ENCODE measurements at places on chromosomes 12 and 14. TPM values are rescaled to one million over a fixed set of nuclear protein-coding genes. Genes with fewer than 3 reads are reported as not detected.
A peak's percentile ranks its signal among the peaks of the same experiment; 100 is the strongest.

Gene ASPG
- polyA plus RNA-seq: not detected

Gene C3AR1
- polyA plus RNA-seq: 0.62 TPM

- DNase-seq: no peak
Measured at GRCh38 chr12:18676996-18677588, 60.7 kb downstream of the PLCZ1 start.

Gene KLRB1
- 1.9 TPM for polyA plus RNA-seq

DNA sequence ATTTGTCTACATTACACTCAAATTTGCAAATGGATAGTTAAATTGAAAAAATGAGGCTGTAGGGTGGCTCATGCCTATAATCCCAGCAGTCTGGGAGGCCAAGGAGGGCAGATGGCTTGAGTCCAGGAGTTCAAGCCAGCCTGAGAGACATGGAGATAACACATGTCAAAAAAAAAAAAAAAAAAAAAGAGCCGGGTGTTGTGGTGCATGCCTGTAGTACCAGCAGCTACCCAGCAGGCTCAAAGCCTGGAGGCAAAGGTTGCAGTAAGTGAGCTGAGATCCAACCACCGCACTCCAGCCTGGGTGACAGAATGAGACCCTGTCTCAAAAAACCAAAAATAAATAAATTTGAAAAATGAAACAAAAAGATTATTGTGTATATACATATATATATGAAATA is 119.9 kb upstream of the MGAT4C start:
- DNase-seq: no peak

GRCh38 chr14:75290851-75291250 is 12.2 kb downstream of the FOS start:
- no peak for DNase-seq

- DNase-seq: no peak
Measured at GRCh38 chr14:76846331-76847047, 20.3 kb downstream of the LRRC74A start.

- DNase-seq: no peak
Measured at GRCh38 chr12:117038919-117039318, 60.3 kb downstream of the TESC start.

- no peak for DNase-seq
Measured at GRCh38 chr14:99522025-99522401, 40.8 kb downstream of the CCNK start.

DNA sequence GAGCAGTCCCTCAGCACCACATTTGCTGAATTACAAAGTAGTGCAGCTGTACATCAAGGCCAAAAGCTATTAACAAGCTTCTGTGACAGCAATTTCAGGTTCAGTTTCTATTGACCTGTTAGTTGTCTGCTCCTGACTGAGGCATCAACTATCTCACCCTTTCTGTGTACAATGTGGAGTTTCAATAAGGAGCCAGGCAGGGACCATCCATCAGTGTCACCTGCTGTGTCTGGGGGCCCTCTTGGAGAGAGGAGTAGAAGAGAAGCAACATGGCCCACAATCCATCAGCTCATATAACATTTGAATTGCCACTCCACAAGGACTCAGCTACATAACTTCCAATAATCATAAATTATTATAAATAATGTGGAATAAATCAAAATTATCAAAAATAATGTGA is 72.3 kb upstream of the CCDC196 start:
- no peak for DNase-seq

DNA sequence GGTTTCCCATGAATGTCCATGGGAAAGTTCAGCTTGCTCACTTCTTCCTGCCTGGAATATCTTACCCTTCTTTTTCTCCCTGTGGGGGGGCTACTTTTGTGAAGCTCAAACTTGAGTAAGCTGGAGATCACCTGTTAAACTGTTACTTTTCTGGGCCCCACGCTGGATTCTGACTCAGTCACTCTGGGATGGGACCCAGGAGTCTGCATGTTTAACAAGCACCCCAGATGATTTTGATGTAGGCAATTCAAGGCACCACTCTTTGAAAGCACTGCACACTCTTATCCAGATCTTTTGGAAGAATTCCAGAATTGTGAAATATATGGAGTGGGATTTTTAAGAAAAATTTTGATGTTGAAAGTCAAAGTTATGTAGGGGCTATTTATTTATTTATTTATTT is 46.3 kb upstream of the IGF1 start:
- DNase-seq: no peak

Gene OR4K1
- polyA plus RNA-seq: not detected

Gene BEST3
- polyA plus RNA-seq: not detected

DNA sequence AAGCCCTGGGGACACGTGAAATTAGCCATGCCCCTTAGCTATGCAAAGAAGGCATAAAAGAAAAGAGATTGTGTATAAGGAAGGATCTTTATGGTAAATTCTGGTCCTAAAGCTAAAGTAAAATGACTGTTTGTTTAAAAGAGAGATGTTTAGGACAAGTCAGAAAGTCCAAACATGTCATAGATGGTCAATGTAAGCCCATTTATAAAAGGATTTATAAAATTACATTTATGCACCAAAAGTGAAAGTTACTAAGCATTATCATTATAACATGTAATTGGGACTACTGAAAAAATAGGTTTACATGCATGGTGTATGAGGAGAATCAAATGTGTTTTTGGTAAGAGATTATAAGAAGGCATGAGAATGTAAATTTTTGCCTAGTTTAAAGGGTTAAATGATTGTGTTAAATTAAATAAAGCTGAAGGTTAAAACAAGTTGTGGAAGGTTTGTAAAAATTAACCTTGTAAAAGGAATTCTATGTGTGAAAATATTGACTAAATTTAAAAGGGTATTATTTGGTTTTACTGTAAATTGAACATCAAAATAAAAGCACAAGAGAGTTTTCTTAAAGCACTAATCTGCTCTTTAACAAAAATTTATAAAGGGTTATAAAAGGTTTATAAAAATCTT is 50.4 kb upstream of the TSPAN8 start:
- DNase-seq: no peak

GRCh38 chr12:46546634-46547273 is 174.2 kb upstream of the SLC38A2 start:
- no peak for DNase-seq

Gene CLEC4C
- polyA plus RNA-seq: not detected

Gene SYNDIG1L
- not detected for polyA plus RNA-seq

DNA sequence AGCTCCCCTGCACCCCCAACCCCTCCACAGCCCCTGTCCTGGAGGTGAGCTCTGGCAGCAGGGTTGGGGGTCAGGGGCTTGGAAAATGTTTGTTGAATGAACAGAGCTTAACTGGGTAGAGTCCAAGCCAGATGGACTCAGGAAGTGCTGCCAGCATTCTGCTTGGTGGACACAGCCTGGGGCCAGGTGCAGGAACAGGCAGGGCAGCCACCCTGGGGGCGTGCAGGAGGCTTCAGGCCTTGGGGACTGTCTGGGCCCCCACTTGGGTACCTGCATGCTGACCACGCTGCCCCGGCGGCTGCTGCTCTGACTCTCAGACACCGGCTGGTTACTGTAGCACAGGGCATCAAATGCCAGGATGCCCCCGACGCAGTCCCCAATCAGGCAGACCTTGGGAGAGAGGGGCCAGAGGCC is 15.7 kb downstream of the ARL6IP4 start:
- DNase-seq: no peak

- peak; percentile 16 for DNase-seq
Measured at GRCh38 chr12:99043319-99043914, 398.3 kb downstream of the APAF1 start.

GRCh38 chr12:108568338-108569154 is 6.2 kb downstream of the ISCU start:
- DNase-seq: peak; percentile 92

DNA sequence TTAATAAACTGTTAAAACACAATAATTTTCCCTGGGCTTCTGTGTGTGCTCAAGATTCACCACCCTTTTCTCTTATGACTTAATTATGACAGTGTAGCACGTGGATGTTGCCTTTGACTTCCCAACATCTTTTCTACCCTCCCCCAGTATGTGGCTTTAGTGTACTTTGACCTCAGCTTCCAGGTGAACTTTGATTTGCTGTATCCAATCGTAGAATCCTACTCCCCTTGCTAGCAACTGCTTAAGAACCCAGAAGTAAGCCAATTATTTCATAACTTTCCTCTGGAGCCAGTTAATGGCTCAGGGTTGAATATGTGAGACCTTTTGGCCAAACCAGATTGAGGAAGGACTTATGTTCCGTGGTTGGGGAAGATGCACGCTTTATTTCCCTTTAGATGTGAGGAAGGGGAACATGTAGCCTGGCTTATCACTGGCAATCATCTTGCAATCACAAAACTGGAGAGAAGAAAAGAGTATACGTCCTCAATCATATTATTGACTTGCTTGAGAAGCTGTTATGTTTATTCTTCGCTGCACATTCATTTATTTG is 259.6 kb upstream of the ATP2B1 start:
- no peak for DNase-seq

GRCh38 chr14:71163050-71163841 is 256.0 kb downstream of the PCNX1 start:
- no peak for DNase-seq

DNA sequence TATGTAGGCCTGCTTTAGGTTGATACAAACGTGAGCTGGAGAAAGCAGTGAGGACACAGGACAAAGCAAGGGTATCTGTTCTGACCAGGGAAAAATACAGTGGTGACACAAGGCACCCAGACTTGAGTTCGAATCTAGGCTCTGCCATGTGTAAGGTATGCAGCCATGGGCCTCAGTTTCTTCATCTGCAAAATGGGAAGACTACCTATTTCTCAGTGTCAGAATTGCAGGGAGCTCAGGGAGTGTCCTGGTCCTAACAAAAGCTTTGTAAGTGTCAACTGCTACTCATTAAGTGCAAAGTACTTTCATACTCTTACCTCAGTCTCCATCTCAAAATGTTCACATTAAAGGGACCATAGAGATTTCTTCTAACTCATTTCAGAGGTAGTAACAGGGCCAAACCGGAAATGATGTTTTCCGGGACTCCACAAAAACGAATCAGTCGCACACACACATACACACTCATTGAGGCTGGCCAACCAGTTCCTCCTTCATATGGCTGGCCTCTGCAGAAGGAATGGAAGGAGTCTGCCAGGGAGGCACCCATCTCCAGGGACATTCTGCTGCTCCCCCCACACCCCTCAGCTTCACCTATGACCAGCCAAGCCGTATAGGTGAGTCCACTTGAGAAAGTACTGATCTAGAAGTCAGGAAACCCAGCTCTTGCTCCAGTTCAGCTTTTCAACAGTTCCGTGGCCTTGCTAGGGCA is 7.8 kb downstream of the CTDSP2 start:
- peak; percentile 28 for DNase-seq

Gene DYNLL1
- polyA plus RNA-seq: 197 TPM

DNA sequence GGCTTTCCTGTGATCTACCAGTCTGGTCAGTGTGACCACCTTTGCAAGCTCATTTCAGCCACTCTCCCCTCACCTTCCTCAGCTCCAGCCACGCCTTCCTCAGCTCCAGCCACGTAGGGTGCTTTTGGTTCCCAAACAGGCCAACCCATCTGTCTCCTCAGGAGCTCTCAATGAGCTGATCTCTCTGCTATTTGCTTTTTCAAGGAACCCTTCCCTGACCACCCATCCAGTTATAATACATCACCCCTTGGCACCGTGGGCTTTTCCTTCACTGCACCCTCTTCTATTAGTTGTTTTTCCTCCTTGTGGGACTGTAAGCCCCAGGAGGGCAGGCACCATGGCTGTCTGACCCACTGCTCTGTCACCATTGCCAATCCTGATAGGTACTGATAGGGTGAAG is 2.3 kb upstream of the PRKCH start:
- DNase-seq: no peak

DNA sequence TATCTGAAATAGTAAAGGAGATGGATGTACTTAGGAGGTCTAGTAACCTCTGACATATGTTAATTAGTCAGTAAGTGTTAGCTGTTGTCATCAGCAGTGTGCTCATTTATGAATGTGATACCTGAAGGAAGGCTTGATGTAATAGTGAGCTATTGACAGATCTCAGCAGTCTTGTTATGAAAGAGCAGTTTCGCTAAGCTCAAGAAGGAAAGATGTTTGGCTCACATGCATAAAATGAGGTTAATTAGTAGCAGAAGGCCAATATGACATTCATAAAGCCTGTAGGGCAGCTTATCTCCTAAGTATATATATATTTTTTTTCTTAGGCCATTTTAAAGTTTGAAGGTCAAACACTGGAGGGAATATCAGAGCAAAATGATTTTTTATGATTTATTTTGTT is 2.8 kb downstream of the FAM234B start:
- no peak for DNase-seq

Data from naive thymus-derived CD4-positive, alpha-beta T cell (primary cell).